Right ventricle myocardium superior (tissue), 1 donor: ENCODE measurements at places on chromosomes 5 and 9. TPM values are rescaled to one million over a fixed set of nuclear protein-coding genes. Genes with fewer than 3 reads are reported as not detected.

FOXI1 gene
- total RNA-seq, result not detected

DNA sequence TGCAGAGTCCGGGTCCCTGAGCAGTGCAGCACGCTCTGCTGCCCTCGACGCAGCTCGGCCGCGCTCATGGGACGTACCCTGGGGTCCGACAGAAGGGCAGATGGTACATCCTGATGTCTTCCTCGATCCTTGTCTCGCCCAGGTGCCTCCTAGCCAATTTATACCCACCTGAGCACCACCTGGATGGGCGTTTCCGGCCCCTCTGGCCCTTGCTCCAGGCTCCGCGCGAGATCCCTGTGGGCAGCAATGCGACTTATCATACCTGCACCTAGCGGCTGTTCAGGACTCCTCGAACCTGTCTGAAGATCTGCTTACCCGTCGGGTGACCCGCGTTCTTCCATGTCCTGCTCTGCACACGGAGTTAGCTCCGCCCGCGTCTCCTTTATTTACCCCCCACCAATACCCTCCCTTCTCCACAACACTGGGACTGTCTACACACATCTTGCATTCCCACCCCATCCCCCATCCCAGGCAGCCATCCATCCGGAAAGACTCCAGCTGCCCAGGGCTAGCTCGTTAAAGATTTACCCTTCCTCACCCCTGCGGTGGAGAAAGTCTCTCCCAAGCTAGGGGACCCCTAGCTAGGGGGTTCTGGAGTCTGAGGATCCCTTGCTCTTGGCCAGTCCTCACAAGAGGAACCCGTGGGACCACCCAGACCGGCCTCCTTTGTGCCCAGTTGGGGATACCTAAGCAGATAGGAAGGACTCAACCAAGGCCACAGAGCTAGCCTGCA lies at the start of gene KIF12:
Gene KIF12, minus strand, starts transcription at position 357 of the 733 bp plus-strand sequence. Its CDS starts 16 bp downstream, at position 341.
- no peak for DNase-seq

- DNase-seq, result no peak
Measured at GRCh38 chr5:166068547-166069335, 2222.7 kb upstream of the WWC1 start.

PHYHD1 gene
- 28.7 TPM for total RNA-seq

TAS2R1 gene
- total RNA-seq, result not detected

- no peak for DNase-seq
Measured at GRCh38 chr9:76403352-76403751, 9.1 kb upstream of the RFK start.

- no peak for DNase-seq
Measured at GRCh38 chr5:68822796-68823195, 271.0 kb upstream of the SLC30A5 start.

HAPLN1 gene
- 0.32 TPM for total RNA-seq

SPRY4 gene
- total RNA-seq, result 9.7 TPM

- no peak for DNase-seq
Measured at GRCh38 chr5:103706939-103707682, 144.5 kb upstream of the NUDT12 start.

- DNase-seq, result peak; percentile 95
Measured at GRCh38 chr5:180071531-180072255, at the start of gene RNF130. TSS of gene RNF130 (minus strand) at chr5:180071759. CDS start at chr5:180071702, 57 bp downstream.

GRCh38 chr5:129362456-129362855 lies 97.6 kb upstream of the ADAMTS19 start:
- no peak for DNase-seq

DNA sequence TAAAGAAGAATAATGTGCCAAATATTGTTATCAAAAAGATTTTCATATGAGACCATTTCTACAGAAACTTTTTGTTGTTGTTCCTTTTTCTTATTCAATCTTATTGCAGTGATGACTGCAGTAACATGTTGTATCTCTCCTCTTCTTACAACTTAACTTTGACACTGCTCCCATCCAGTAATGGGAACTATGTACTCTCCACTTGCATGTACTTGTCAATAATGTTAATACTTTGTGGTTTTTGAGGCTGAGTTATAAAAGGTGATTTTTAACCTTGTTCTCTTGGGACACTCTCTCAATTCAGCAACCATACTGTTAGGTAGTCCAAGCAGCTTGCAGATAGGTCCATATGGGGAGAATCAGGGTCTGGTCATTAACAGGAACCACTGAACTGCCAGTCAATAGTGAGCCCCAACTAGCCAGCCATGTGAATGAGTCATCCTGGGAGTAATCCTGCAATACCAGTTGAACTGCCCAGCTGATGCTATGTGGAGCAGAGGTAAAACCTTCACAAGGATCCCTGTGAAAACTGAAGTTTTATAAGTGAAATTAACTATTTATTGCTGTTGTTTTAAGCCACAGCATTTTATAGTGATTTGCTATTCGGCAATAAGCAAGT lies 199.6 kb upstream of the DAB2 start:
- no peak for DNase-seq

DNA sequence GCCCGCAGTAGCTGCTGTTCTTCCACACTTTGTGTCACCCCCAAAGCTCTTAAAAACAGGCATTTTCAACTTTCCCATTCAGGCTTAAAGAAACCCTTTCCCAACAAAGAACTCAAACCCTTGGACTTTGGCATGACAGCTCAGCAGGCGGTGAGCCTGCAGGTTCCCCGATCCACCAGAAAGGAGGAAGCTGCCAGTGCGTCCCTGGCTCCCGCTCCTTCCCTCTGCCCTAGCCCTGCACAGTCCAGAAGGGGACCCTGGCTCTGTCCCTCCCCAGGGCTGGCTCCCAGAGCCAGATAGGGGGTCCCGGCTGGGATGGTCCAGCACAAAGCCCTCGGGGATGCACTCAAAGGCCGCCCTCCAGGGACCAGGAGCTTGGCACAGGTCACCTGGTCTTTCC lies 9.6 kb downstream of the SLC9A3 start:
- DNase-seq, result no peak

- no peak for DNase-seq
Measured at GRCh38 chr9:34997379-34997781, 7.8 kb downstream of the DNAJB5 start.

DNA sequence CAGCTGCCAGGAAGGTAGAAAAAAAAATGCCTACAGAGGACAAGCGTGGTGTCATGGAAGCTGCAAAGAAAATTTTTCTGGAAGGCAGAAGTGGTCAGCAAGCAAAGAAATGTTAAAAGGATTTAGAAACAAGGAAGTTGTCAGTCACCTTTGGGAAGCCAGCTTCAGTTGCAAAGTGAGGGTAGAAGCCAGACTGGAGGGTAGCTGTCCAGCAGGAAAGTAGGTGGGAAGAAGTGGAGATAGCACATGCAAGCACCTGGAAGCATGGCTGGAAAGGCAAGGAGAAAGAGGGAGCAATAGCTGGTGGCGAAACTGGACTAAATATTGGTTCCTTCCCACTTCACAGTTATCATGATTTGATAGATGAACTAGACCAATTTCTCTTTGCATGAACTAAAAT lies 54.3 kb downstream of the ADRB2 start:
- DNase-seq, result no peak

CCIN gene
- total RNA-seq, result not detected
